ENCODE measurements at places on chromosomes 16 and 17.
A peak's percentile ranks its signal among the peaks of the same experiment; 100 is the strongest.

DNA sequence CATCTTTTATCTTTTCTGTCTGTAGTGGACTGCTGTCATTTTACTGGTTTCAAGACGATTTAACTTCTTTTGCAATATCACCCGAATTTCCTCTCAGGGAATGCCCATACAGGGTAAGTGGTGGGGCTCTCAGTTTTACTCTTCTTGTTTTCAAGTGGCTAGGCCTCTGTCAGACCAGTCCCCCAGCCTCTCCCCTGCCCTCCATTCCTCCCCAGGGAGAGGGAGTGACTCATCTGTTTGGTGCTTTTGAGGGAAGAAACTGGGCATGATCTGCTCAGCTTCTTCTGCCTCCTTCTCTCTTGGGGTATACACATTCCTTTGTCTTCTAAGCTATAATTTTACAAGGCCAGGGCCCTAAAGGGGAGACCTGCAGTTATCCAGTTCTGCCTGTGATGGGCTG is 332.0 kb downstream of the CBLN1 start:
- DNase-seq: no peak

DNA sequence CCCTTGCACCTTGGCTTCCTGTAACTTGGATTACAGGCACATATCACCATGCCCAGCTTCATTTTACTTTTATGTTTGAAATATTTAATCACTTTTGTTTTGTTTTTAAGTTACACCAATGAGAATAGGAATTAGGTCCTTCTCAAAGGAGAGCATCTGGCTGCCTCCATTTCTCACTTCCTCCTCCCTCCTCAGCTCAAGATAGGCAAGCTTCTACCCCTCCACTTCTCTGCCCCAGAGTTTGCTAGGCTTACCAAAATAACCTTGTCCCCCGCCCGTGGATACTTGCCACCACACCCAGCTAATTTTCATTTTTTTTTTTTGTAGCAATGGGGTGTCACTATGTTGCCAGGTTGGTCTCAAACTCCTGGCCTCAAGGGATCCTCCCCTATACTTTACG is 17.9 kb downstream of the GABARAPL2 start:
- DNase-seq: no peak

GRCh38 chr17:5514976-5515375 is 28.6 kb downstream of the MIS12 start:
- DNase-seq: no peak

DNA sequence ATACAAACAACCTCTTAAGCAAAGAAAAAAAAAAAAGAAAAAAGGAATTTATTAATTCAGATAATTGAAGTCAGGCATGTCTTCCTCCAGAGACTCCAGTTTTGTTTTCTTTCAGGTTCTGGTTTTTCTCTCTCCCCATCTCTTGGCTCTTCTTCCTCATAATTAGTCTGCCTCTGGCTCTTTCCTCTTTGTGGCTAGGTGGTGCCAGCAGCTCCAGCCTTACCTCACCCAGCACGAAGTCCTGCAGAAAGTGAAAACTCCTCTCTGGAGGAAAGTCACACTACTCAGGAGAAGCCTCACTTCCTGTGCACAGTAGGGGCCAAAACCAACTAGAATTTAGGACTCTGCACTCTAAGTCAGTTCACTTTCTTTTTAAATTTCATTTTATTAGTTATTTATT is 10.3 kb upstream of the NFAT5 start:
- no peak for DNase-seq

GRCh38 chr16:10641953-10642949 is 52.5 kb downstream of the TEKT5 start:
- no peak for DNase-seq

GRCh38 chr17:77808686-77809425 is 149.6 kb upstream of the TNRC6C start:
- DNase-seq: no peak

GRCh38 chr16:87163637-87164036 is 153.6 kb downstream of the C16orf95 start:
- DNase-seq: no peak

DNA sequence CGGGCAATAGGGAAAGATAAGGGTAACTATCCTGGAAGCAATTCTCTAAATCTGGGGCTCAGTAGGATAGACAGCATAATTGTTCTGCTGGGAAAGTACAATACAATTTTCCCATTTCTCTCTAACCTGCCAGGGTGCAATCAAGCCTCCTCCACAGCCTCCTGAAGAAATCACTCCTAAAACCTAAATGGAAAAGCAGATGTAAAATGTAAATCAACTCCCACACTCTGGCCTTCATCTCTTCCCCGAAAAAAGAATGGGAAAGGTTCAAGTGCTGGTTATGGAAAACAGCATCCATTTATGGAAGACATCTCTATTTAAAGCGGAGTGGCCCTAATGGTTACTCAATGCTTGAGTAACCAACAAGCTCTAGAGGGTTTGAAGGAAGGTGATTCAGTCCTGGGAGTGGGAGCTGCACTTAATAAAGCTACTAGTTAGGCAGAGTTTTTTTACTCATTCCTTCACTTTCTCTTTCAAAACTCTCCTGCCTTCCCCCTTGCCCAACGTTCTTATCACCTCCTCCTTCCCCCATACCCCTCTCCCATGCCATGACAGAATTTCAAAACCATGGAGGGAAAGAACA is 5.1 kb downstream of the MMD start:
- no peak for DNase-seq

GRCh38 chr16:3472878-3473595 is 22.3 kb downstream of the C16orf90 start:
- DNase-seq: no peak

DNA sequence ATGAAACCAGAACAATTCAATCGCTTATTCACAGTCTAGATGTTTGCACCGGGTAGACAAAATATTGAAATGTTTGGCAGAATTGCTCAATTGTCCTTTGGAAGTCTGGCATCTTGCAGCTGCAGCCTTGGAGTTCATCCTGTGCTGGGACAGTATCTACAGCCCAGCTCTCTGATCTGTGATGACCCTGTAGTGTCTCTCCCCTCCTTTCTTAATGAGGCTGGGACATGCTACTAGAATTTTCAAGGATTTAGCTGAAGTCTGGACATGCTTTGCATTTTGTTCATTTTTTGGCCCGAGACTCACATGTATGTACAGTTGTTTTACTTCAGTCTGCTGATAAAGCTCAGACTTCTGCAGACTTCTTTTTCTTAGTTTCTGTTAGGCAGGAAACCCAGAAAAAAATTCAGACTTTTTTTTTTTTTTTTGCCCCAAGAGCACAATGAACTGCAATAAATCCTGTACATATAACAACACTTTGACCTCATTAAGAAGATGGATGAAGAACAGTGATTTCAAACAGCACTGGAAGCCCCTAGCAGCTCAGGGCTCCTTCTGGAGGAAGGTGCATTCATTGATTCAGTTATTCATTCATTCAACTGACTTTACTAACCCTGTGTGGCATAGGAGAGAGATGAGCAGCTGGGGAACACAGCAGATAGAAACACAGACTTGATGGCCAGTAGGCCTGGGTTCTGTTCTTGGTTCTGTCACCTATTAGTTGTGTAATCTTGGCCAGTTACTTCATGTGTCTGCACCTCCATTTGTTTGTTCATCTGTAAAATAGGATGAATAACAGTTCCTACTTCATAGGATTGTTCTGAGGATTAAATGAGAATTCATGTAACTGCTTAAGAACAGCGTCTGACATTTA is 210.0 kb downstream of the MAP2K4 start:
- DNase-seq: no peak

DNA sequence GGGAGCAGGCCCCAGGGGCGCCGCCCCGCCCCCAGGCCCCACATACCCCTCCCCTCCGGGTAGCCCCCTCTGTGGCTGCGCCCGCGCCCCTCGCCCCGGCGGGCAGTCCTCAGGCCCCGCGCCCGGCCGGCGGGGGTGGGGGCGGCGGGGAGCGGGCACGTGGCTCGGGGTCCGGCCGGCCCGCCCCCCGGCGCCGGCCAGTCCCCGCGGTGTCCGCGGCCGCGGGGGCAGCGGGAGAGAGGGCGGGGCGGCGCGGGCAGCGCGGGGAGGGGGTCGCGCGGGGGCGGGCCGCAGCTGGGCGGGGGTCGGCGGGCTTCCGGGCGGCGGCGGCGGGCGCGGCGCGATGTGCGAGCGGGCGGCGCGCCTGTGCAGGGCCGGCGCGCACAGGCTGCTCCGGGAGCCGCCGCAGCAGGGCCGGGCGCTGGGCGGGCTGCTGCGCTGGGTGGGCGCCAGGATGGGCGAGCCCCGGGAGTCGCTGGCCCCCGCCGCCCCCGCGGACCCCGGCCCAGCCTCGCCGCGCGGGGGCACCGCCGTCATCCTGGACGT is 335 bp downstream of the NECAB2 start:
- DNase-seq: peak; percentile 61

DNA sequence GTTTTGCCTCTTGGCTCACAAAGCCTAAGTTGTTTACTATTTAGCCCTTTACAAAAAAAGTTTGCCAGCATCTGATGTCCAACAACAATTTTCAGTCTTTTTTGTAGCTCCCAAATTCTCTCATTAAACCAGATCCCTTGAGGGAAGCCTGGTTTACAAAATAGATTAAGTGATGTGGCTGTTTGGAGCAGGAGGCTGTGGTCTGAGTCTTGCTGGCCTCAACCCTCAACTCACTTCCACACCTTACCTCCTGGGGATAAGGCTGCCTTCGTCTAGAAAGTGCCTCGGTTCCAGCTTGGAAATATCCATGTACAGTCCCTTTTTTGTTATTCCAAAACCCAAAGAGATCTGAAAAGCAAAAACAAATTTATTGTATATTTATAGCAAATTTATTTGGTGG is 138.4 kb downstream of the WWOX start:
- DNase-seq: no peak

DNA sequence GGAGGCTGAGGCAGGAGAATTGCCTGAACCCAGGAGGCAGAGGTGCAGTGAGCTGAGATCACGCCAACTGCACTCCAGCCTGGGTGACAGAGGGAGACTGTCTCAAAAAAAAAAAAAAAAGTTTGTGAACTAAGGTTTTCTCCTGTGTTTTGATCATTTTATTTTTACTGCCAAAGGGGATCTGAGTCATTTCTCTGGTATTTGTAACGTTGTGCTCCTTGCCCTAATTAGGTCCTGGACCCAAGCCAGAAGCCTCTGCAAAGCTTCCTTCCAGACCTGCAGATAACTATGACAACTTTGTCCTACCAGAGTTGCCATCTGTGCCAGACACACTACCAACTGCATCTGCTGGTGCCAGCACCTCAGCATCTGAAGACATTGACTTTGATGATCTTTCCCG is 32.1 kb downstream of the IST1 start:
- peak; percentile 8 for DNase-seq

GRCh38 chr17:1541367-1541904 is 21.2 kb downstream of the PITPNA start:
- no peak for DNase-seq

- DNase-seq: no peak
Measured at GRCh38 chr16:3767333-3767986, 50.1 kb upstream of the TRAP1 start.

GRCh38 chr16:57388359-57389086 is 16.0 kb upstream of the CCL17 start:
- peak; percentile 3 for DNase-seq

- peak; percentile 76 for DNase-seq
Measured at GRCh38 chr16:14097182-14097959, 26.3 kb downstream of the MRTFB start.

DNA sequence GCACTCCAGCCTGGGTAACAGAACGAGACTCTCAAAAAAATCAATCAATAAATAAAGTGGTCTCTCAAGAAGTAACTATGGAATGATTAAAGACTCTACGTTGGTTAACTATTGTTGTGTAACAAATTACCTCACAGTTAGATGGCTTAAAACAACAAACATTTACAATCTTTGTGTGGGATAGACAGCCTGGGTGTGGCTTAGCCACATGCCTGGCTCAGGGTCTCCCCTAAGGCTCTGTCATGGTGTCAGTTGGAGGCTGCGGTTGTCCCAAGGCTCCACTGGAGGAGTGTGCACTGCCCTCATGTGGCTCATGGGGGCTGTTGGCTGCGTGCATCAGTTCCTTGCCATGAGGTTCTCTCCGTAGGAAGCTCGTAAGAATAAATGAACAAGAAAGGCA is 294.5 kb downstream of the SNX29 start:
- peak; percentile 66 for DNase-seq

DNA sequence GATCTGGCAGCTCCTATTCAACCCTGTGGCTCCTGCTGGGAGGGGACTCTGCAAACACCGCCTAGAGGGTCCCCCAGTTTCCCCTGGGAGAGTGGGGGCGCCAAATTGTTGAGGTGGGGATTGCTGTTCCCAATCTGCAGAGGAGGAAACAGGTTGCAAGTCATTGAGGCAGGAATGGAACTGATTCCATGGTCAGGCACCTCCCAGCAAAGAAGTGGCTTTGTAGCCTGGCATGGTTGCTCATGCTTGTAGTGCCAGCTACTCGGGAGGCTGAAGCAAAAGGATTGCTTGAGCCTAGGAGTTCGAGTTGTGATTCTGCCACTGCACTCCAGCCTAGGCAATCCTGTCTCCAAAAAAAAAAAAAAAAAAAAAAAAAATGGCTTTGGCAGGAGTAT is 198 bp upstream of the PYDC1 start:
- DNase-seq: no peak

- DNase-seq: peak; percentile 66
Measured at GRCh38 chr17:12107905-12108304, 87.2 kb downstream of the MAP2K4 start.

DNA sequence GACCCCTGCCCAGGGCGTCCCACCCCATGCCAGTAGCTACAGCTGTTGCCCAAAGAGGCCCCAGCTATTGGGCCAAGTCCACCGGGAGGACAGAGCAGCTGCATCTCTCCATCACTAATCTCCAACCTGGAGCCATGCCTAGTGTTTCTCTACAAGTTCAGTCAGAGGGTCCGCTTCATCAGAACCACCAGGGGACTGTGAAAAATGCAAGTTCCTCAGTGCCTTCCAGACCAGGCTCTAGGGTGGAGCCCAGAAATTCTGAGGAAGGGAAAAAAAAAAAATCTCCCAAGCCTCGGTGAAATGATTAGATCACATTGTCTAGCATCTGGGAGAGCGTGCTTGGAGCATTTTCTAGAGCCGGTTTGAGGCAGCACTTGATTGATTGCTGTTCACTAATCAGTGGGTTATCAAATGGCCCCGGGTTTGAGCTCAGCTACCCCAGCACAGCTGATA is 22.4 kb upstream of the HERPUD1 start:
- no peak for DNase-seq
